Ureter (tissue), 1 donor: ENCODE measurements at places on chromosomes 6 and 20. TPM values are rescaled to one million over a fixed set of nuclear protein-coding genes. Genes with fewer than 3 reads are reported as not detected.

DNA sequence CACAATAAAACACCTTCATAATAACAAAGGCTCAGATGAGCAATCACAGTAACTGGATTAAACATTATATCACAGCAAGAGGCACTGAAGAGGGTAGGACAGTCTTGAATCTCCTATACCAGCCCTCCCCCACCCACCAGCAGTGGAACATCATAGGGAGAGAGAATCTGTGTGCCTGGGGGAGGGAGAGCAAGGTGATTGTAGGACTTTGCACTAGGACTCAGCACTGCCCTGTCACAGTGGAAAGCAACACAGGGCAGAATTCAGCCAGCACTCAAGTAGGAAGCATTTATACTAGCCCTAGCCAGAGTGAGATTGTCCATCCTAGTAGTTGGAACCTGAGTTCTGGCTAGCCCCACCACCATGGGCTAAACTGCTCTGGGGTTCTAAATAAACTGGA is 400.2 kb downstream of the HAO1 start:
- no peak for DNase-seq

DNA sequence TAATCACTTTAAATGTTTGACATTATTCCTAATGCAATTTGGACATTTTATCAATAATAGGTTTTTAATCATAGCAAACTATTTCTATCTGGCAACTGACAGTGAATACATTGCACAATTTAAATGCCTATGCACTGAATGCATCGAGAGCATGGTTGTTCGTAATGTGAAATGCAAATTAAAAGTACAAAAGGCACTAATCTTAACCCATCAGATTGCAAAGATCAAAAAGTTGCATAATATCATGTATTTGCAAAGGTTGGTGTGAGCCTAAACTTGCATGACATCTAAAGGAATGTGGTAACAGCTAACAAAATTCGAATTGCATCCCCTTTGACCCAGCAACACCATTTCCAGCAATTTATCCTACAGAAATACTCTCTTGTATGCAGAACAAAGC is 469.9 kb upstream of the IRAK1BP1 start:
- no peak for DNase-seq

GRCh38 chr6:33894438-33894837 is 90.6 kb upstream of the MLN start:
- DNase-seq = no peak

GRCh38 chr6:87070741-87071140 is 24.2 kb downstream of the CGA start:
- DNase-seq = no peak

KHDC1L gene
- not detected for total RNA-seq

- DNase-seq = no peak
Measured at GRCh38 chr6:42555477-42556457, 8.1 kb upstream of the UBR2 start.

SLC24A3 gene
- total RNA-seq = 17.1 TPM

DNA sequence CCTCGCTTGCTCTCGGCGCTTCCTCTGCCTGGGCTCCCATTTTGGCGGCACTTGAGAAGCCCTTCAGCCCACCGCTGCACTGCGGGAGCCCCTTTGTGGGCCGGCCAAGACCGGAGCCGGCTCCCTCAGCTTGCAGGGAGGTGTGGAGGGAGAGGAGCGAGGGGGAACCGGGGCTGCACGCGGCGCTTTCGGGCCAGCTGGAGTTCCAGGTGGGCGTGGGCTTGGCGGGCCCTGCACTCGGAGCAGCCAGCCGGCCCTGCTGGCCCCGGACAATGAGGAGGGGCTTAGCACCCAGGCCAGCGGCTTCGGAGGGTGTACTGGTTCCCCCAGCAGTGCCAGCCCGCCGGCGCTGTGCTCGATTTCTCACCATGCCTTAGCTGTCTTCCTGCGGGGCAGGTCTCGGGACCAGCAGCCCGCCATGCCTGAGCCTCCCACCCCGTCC is 10.2 kb upstream of the SRPK1 start:
- DNase-seq = no peak

DNA sequence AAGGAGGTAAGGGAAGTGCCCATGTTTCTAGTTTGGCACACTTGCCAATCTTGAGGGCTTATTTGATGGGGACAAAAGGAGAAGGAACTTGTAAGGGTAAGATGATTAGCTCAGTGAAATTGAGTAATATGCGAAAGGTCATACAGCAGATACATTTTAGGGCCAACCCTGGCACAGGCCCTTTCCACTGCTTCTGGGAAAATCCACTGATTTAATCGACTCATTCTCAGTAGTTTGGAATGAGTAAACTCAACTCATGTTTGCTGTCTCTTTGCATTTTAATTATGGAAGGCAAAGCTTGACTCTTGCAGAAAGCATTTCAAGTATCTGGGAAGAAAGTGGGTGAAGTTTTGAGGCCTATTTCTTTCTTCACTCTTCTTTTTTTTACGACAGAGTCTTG is 20.0 kb downstream of the PHF20 start:
- DNase-seq = no peak

DNA sequence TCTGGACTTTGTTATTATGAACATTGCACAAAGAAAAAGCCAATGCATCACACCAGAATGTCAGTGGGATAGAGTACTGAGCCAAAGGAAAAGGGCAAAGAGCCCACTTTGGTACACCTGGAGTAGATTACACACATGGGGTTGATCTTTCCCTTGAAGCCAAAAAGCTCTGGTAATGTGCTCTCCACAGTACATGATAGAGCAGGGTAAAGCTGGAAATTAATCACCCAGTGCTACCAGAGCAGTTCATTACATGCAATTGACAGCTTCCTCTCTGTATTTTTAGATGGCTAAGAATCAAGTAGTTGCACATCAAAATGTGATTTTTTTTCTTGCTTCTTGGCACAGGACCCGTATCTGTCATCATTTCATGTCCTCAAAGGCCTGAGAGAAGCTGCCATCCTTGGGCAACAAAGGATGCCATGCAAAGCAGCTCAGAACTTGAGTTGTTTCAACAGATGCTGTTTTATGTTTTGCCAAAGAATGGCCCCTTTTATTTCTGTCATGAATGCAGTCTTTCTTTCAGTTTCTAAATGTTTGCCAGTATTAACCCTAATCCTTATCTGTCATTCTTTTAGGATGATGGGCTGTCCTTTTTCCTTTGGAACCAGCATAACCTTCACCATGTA is 88.1 kb downstream of the HDGFL1 start:
- no peak for DNase-seq

PNLDC1 gene
- total RNA-seq = not detected

DNA sequence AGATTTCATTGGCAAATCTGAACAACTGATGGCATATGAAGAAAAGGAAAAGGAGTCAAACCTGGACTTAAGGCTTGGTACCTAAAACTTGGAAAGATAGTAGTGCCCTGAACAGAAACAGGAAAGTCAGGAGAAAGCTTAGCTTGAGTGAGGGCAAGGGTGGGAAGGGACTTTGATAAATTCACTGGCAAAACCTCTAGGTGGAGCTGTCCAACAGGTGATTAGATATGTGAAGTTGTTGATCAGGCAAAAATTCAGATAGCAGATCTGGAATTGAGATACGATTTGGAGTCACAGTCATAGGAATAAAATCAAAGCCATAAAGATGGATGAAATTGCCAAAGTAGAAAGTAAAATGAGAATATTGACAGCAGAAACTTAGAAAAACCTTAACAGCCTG is 16.1 kb upstream of the ZNF292 start:
- no peak for DNase-seq

GRCh38 chr6:108653949-108654348 is 93.2 kb downstream of the FOXO3 start:
- DNase-seq = peak; percentile 64

GRCh38 chr6:56786256-56786655 is 143.6 kb upstream of the DST start:
- DNase-seq = no peak

DNA sequence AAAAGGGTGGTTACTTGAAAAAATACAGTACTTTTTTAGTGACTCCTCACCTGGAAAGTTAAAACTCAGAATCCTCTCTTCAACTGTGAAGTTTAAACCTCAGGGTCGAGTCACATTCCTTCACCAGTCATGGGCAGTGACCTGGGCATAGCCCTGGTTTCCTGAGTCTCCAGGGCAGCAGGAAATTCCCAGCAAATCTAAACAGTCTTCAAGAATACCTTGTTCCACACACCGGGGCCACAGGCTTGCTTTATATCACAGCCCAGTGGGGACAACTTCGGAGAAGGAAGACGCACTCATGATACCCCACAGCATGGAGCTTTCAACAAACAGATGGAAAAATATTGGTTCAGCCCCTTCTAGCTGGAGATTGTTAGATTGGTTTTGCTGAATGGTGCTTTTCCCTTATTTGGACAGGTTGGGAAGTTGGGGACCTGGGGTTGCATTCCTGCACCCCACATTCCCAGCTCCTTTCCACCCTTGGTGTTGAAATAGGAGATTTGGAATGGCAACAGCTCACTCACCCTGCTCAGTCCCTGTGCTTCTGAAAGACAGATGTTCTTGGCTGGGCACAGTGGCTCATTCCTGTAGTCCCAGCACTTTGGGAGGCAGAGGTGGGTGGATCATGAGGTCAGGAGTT is 113.0 kb upstream of the TMEM170B start:
- no peak for DNase-seq

- DNase-seq = no peak
Measured at GRCh38 chr6:39835821-39836295, 43.7 kb downstream of the DAAM2 start.

CFB gene
- 41.4 TPM for total RNA-seq

DNA sequence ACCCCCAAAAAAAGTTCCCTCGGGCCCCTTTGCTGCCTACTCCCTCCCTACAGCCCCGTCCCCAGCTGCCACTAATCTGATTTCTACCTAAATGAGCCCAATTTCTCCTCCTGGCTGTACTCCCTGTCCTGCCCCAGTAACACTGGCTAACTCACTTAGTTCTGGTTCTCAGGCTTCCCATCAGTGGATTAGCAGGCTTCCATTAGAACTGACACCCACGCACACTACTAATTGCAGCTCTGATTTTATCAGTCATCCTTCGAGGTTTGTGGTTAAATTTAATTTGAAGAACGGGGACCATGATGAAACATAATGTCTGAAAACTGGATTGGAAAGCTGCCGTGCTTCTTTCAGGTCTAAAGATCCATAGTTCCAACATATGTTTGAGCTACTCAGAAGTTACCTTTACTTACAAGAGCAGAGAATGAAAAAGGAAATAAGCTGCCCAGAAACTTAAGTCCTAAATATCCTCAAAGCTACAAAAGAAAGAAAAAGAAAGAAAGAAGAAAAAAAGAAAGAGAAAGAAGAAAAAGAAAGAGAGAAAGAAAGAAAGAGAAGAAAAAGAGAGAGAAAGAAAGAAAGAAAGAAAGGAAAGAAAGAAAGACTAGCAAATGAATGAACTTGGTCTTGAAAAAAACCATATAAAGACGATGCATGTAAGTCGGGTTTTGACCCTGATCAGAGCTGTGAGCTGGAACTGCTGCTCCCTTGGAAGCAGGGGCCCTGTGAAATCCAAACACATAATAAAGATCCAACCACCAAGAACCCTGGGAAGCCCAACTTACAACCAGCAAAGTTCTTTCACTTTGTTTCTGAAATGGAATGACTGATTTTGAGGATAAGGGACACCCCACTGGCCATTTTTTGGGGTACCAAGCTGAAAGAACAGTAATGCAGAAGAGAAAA is 51.7 kb downstream of the CNKSR3 start:
- DNase-seq = no peak

GRCh38 chr6:74369556-74369993 is 673.6 kb downstream of the CD109 start:
- DNase-seq = no peak

DNA sequence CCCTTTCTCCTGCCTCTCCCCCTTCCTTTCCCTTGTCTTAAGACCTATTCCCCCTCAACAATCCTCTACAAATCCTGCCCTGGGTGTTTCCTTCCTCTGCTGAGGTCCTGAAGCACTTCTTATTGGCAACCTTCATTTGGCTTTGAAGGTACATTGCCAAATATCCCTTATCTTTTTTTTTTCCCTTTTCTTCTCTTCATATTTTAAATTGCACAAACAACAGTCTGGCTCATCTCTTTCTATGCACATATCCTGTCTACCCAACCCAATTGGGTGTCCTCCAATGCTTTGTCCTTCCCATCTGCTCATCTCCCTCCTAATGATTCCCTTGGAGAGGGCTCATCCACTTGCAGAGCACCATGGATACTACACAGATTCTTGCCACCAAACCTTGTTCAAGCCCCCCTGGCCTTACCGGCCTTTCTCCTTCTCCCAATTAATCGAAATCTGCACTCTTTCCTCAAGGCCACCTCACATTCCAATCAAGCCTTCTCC is 537.9 kb upstream of the JARID2 start:
- DNase-seq = no peak

DNA sequence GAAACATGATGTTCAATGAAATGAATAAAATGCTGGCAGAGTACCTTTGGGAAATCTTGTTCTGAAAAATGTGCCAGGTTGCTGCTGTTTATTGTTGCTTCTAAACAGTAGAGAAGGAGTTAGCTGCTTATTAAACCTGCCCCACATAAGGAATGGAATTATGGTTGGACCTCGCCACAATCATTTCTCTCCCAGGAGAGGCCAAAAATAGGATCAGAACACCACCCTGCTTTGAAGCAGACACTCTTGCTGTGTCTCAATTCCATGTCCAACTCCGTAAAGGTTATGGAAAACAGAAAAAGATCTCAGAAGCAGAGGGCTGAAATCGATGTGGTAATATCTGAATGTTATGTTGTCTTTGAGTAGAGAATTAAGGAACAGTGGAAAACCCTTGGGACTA is 27.9 kb downstream of the AFG1L start:
- DNase-seq = no peak

- DNase-seq = no peak
Measured at GRCh38 chr6:31717499-31718222, 2.5 kb downstream of the LY6G6D start.
